ENCODE measurements at places on chromosomes 11 and 22. TPM values are rescaled to one million over a fixed set of nuclear protein-coding genes. Genes with fewer than 3 reads are reported as not detected.

- DNase-seq = no peak
Observed at GRCh38 chr11:386483-386882, 7.5 kb upstream of the PKP3 start.

- peak; percentile 52 for DNase-seq
Observed at GRCh38 chr11:75896843-75897419, 81.9 kb downstream of the UVRAG start.

GRCh38 chr22:26675687-26676268 lies 18.4 kb downstream of the MIAT start:
- DNase-seq = no peak

DNA sequence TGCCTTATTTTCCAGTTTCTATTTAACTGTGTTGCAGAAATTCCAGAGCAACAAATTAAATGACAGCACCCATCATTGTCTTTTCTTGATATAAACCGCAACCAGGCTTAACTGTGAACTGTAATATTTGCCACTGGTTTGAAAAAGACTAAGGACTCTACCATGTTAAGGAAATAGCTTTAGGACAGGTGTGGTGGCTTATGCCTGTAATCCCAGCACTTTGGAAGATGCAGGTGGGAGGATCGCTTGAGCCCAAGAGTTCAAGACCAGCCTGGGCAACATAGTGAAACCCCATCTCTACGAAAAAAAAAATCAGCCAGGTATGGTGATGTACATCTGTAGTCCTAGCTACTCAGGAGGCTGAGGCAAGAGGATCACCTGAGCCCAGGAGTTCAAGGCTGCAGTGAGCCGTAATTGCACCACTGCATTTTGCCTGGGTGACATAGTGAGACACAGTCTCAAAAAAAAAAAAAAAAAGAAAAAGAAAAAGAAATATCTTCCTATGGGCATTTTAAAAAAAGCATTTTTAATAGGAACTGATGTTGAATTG lies 28.8 kb downstream of the HIRA start:
- no peak for DNase-seq

GRCh38 chr11:69878927-69879728 lies 59.9 kb upstream of the FGF3 start:
- DNase-seq = no peak

- DNase-seq = no peak
Observed at GRCh38 chr11:108859510-108859909, 194.6 kb downstream of the DDX10 start.

DNA sequence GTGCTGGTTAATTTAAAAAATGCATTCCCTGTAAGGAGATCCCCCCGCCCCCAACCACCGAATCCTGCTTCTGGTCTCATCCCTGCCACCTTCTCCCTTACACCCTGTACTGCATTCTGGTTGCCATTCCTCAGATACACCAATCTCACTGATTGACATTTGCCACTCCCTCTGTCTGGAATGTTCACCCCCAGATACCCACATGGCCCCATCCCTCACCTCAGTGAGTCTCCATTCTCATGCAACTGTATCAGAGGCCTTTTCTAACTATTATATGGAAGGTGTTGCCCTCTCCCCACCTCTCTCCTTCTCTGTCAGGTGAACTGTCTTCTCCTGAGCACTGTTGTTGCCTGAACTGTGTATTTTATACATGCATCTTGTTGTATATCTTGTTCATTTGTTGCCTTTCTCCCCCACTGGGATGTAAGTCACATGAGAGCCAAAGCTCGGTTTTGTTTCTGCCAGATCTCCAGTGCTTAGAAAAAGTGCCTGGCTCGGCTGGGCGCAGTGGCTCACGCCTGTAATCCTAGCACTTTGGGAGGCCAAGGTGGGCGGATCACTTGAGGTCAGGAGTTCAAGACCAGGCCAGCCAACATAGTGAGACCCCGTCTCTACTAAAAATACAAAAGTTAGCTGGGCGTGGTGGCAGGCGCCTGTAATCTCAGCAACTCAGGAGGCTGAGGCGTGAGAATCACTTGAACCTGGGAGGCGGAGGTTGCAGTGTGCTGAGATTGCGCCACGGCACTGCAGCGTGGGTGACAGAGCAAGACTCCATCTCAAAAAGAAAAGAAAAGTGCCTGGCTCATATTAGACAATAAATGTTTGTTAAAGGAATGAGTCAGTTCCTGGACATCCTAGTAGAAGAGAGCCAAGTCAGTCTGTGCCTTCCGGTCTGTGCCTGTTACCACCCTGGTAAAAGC lies 61.0 kb downstream of the TNRC6B start:
- no peak for DNase-seq

GRCh38 chr11:34214961-34215805 lies 109.8 kb downstream of the NAT10 start:
- DNase-seq = no peak

DNA sequence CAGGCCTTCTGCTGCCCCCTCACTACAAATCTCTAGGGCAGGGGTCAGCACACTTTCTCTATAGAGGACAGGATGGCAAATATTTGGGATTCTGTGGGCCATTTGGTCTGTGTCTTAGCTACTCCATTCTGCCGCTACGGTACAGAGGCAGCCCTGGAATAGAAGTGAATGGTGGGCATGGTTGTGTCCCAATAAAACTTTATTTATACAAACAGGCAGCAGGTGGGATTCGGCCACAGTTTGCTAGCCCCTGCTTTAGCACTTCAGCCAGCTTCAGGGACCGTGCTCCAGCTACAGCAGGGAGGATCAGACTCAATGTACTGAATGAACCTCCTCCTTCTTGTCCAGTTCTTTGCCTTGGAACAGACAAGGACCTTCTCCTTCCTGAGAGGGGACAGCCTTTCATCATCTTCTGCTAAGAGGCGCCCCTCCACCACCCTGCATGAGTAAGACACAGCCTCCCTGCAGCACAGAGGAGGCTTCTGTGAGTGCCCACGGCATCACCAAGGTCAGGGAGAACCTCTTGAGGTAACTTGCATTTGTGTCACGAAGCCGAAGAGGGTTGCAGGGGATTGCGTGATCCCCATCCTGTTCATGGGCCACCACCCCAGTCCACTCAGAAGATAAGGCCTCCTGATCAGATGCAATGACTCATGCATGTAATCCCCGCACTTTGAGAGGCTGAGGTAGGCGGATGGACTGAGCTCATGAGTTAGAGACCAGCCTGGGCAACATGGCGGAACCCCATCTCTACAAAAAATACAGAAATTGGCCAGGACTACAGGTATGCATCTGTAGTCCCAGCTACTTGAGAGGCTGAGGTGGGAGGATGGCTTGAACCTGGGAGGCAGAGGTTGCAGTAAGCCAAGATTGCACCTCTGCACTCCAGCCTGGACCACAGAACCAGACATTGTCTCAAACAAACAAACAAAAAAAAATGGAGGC lies 4.6 kb downstream of the C11orf24 start:
- DNase-seq = no peak

GRCh38 chr22:42931421-42932196 lies 74.5 kb upstream of the ARFGAP3 start:
- peak; percentile 85 for DNase-seq

DNA sequence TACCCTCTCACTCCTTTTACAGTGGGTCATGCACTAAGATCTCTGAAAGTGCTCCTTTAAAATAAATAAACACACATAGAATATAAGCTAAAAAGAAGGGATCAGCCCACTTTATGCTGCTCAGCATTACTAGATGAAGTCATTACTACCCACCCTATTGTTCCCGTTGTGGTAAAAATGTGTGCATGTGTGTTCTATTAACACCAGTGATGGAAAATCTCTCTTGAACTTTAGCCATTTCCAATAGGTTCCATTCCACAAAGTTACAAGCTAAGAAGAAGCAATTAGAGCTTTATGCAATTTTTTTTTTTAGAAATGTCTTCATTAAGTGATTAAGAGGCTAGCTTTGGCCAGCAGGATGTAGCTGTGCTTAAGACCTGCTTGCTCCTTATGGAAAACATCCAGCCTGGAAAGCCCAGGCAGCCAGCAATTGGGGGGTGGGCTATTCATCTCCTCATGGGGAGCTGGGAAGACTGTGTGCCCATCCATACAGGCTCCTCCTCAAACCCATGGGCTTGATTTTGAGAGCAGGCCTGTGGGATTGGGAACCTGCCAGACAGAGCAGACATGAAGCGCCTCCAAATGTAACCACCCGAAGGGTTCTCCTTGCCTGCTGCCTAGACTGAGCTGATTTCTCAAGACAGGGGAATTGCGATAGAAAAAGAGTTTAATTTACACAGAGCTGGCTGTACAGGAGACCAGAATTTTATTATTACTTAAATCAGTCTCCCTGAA lies 92.9 kb upstream of the PARVA start:
- no peak for DNase-seq

GRCh38 chr22:29128891-29129807 lies 56.3 kb downstream of the KREMEN1 start:
- DNase-seq = no peak

DNA sequence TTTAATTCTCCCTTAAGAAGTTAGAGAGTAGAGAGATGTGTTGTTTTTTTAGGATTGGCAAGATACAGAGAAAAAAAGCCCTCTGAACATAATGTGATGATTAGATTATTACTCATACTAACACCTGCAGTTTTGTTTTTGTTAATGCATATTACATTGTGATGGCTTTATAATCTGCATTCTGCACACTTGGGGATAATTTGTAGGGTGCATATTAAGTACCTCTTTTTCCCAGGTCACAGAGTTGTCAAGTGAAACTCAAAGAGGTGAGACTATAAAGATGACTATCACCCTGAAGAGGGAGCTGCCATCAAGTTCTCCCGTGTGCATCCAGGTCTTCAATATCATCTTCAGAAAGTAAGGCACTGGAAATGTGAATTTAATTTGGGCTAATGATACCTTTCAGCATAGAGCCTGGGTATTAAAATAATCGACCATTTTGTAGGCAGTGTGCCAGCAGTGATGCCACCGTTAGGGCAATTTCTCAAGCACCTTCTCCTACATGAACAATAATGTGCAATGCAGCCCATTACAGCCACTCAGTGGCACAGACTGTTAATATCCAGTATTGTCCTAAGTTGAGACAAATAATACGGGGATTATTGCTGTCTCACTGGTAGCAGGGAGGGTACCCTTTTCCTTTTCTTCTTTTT lies 16.2 kb downstream of the PIWIL4 start:
- DNase-seq = no peak

DNA sequence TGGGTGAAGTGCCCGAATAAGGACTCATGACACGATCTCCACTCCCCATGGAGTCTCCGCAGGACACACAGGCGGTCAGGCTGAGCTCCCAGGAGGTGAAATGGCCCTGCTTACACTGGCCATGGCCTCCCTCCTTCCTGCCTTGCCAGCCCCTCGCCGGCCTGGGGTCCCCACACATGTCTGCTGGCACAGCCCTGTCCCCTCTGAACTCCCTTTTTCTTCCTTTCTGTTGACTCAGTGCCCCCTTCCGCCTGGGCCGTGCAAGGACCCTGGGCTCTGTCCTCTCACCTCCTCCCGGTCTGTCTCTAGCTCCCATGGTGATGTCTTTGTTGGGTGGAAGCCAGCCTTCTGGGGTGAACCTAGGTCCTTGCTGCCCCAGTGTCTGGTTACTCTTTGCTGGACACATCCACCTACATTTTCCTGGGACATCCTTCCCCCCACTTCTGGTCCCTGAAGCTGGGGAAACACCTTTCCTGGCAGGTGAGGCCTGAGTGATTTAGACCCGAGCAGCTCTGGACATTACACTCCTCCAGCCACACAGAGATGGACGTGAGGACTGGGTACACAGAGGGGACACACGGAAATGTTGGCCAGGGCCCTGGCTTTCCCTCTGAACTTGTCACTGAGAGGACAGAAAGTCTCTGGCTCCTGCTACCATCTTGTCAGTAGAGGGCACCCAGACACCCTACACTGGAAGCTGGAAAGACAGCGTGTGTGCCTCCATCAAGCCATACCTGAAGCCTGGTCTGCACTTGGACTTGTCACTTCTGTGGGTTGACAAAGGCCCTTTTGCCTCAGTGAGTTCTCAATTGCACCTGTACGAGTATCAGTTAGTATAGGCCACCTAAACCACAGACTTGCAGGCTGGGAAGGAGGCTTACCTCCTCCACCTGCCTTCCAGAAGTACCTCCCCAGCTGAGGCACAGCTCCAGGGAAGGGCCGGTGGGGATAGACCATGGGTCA lies 864.3 kb downstream of the TBC1D22A start:
- no peak for DNase-seq

GRCh38 chr22:41987276-41987675 lies 11.3 kb upstream of the WBP2NL start:
- no peak for DNase-seq

DNA sequence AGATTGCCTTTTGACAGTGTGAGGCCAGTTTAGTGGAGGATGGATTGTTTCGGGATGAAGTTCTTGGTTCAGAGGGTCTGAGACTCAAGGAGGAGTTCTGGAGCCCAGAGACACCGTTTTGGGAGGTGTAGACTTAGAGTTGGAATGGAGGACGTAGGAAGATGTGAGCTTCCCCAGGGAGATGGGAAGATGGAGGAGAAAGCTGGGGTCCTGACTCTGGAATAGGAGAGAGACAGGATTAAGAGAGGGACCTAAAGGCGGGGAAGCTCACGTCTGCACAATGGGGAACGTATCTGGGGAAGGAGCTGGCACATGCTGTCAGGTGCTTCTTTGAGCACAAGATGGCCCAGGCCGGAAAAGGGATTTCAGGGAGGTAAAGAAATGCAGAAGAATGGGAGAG lies 71.3 kb upstream of the CLDN5 start:
- DNase-seq = no peak

- no peak for DNase-seq
Observed at GRCh38 chr11:32899438-32899837, 6.8 kb downstream of the QSER1 start.

GRCh38 chr11:103525069-103525468 lies 415.8 kb downstream of the DYNC2H1 start:
- DNase-seq = no peak

- no peak for DNase-seq
Observed at GRCh38 chr22:25582946-25583345, 18.5 kb downstream of the GRK3 start.

FXYD6 gene
- not detected for total RNA-seq

APOBEC3F gene
- total RNA-seq = 86.4 TPM

TRIM51 gene
- not detected for total RNA-seq

GLYATL1 gene
- total RNA-seq = not detected

OR51F2 gene
- not detected for total RNA-seq

SERPINH1 gene
- 7.5 TPM for total RNA-seq

GPR83 gene
- total RNA-seq = 0.37 TPM

TPH1 gene
- 2.7 TPM for total RNA-seq

NCF4 gene
- 117 TPM for total RNA-seq

MUC2 gene
- not detected for total RNA-seq

MUC5B gene
- not detected for total RNA-seq

OR8G1 gene
- not detected for total RNA-seq

OR6A2 gene
- 0.10 TPM for total RNA-seq

PARVG gene
- 247 TPM for total RNA-seq

MUC6 gene
- total RNA-seq = not detected
